Non-pigmented ciliary epithelial cell (primary cell): ENCODE measurements at places on chromosomes 4 and X.

DNA sequence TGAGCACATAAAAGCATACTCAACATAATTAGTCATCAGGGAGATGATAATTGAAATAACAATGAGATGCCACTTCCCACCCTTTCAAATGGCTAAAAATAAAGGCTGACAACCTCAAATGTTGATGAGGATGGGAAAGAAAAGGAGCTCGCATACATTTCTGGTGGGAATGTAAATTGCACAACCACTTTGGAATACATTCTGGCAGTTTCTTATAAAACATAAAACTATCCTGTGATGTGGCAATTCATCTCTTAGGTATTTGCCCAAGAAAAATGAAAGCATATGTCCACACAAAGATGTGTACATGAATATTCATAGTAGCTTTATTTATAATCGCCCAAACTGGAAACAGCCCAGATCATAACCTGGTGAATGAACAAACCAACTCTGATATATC lies 687 bp upstream of the ZNF275 start:
- peak; percentile 4 for DNase-seq

DNA sequence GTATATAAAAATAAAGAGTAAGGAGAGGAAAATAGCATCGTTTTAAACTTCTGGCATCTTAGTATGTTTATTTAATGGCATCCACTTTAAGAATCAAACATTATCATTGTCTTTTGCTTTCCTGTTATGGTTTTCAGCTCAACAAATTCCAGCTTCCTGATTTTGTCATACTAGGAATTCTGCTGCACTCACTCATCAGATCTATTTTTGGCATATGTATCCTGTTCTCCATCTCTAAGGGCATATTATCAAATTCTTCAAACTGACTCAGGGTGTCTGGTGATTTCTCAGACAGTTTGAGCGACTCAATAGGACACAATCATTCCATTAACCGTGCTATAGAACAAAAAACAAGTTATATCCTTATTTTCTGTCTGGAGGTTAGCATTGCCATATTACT lies 248.5 kb upstream of the DIAPH2 start:
- DNase-seq: peak; percentile 47

GRCh38 chr4:158036998-158037397 lies 135.8 kb downstream of the GASK1B start:
- DNase-seq: no peak

DNA sequence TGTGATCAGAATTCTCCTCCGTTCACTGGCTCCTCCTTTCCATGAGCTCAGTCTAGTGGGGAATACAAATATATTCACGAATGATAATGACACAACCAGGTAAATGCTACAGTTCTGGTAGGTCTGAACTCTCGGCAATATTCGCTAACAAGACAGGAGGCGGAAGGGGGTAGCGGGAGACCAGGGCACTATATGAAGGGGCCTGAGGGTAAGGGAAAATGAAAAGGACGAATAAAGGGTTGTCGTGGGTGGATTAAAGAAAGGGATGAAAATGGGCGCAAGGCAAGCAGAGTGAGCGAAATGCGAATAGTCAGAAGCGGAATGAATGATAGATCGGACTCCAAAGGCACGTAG lies 743 bp downstream of the NKAP start:
- DNase-seq: no peak

GRCh38 chr4:161320377-161320776 lies 843.4 kb downstream of the FSTL5 start:
- DNase-seq: no peak

GRCh38 chr4:126772662-126773061 lies 860.1 kb upstream of the INTU start:
- no peak for DNase-seq
